ENCODE measurements at places on chromosomes 1 and 21.

- DNase-seq: no peak
Measured at GRCh38 chr1:219379691-219380090, 206.0 kb downstream of the LYPLAL1 start.

DNA sequence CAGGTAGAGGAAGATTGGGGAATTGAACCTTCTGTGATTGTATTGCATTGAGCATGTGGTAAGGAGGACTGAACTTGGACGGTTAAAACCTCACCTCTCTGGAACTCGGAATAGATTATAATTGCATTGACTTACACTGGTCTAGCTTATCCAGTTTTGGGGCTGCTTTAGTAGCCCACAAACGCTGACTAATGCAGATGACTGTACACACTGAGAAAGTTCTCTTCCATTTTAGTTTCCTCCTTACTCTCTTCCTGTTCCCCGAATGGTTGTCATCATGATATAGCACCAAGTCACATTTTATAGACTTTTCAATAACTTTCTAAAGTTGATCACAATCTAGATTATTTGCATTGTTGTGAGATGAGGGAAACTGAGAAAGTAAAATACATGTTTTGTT is 78.2 kb downstream of the NFIA start:
- no peak for DNase-seq

DNA sequence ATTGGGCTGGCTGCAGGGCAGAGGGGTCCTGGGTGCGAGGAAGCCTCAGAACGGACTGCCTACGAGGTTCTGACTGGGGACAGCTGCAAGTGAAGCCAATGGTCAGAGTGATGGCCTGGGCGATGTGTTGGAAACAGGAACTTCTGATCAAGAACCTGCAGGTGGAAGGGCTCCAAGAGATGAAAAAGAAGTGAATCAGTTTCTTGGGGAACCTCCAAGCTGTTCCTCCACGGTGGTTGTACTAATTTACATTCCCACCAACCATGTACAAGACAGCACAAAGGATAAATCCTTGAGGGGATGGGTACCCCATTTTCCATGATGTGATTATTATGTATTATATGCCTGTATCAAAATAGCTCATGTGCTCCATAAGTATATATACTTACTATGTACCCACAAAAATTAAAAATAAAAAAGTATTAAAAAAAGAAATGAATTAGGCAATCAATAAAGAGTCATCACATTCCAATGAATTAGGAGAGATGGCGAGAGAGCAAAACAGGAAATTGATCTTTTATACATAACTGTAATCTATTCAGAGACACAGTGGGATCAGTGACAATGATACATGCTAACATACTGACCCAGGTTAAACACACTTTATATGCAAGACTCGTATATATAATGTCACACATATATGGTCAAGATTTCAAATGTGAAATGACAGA is 58.1 kb downstream of the PTPN14 start:
- DNase-seq: no peak

DNA sequence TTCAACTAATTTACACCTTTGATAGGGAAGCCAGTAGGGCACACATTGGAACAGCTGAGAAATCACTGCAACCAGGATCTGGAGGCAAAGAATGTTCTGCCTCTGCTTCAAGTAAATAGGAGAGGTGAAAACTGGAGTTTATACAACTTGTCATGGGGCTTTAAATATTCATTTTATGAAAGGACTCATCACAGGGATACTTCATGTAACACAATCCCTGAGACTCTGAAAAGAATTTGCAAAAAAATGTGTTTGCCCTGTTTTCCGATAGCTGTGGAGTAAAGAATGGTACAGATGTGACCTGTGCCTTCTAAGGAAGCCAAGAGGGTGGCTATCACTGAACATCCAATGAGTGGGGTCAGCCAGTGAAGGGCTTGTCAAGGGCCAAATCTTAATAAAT is 152.0 kb downstream of the LMX1A start:
- no peak for DNase-seq

GRCh38 chr1:244968471-244968871 is 104.1 kb upstream of the HNRNPU start:
- DNase-seq: no peak

DNA sequence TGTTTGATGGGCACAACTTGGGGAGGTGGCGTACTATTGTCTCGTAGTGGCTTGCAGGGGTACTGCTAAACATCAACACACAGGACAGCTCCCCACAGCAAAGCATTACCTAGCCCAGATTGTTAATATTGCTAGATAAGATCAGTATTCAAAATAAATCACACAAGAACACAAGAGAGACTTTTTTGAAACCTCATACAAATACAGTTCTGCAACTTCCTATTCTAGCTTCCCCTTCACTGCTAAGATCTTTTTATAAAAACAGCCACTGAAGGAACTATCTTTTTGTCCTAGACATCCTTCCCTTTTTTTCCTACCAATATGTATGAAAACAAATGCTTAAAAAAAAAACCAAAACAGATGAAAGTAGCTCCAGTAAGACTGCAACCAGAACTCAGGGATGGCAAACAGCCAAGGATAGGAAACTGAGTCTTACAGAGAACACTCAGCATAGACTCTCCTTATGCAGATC is 137.8 kb upstream of the KRTAP19-8 start:
- no peak for DNase-seq
